ENCODE measurements at places on chromosomes 5 and 9.

DNA sequence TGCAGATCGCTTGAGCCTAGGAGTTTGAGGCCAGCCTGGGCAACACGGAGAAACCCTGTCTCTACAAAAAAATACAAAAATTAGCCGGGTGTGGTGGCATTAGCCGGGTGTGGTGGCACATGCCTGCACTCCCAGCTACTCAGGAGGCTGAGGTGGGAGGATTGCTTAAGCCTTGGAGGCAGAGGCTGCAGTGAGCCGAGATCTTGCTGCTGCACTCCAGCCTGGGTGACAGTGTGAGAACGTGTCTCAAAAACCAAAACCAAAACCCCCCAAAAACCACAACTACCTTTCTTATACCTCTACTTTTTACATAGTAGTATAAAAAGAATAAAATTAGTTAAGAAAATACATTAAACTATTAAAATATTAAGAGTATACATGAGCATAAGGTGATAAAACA is 121.2 kb downstream of the RAPGEF6 start:
- no peak for DNase-seq

DNA sequence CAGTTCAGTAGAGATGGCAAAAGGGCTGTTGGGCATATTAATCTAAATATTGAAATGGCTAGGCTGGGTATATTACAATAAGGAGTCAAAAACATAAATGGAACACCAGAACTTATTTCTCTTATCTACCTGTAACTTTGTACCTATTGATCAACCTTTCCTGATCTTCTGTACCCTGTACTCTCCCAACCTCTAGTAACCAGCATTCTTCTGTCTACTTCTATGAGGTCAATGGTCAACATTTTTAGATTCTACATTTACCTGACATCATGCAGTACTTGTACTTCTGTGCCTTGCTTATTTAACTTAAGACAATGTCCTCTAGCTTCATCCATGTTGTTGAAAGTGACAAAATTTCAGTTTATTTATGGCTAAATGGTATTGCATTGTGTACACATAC is 467.3 kb downstream of the TAF11L14 start:
- no peak for DNase-seq

- no peak for DNase-seq
Observed at GRCh38 chr5:43804041-43804440, 201.1 kb downstream of the NNT start.

- no peak for DNase-seq
Observed at GRCh38 chr9:22030101-22030598, 21.0 kb upstream of the CDKN2B start.

DNA sequence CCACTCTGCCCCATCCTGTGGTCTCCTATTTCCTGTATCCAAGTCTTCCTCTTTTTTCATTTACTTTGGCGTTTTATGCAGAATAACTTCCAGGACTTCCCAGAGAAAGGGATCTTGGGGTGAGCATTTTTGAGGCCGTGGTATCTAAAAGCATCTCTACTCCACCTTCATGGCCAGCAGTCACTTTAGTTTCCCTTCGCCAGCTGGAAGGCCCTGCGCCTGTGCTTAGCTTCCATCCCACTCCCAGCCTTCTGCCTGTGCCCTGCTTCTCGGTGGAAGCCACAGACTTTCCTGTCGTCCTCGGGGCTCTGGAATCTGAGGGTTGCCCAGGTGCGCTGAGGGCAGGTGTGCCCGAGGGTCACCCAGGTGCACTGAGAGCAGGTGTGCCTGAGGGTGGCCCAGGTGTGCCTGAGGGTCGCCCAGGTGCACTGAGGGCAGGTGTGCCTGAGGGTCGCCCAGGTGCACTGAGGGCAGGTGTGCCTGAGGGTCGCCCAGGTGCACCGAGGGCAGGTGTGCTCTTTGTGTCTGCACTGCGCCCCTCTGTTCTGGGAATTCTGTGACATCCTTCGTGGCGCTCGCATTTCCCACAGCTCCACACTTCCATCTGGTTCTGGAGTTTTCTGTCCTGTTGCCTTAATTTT is 32.4 kb upstream of the LRRC14B start:
- DNase-seq: no peak

DNA sequence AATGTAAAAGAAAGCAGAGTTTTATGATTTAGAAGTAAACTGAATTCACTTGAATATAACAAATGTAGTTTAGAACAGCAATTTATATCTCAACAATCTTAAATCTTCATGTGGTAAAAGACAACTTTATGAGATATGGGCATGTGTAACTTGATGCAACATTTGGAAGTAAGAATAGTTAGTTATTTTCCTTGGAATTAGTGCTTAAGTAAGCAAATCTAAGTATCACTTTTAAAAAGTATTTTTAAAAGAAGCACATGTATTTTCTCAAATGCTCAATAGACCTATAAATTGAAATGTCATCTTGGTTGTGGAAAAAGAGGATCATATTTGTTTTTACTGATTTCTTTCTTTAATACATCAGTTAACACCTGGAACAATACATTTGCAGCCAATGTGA is 340.3 kb upstream of the CDH6 start:
- no peak for DNase-seq
